H9 (cell line): ENCODE measurements at places on chromosomes 12 and 14.

- no peak for DNase-seq
Observed at GRCh38 chr12:101695706-101696105, 1.7 kb upstream of the CHPT1 start.

DNA sequence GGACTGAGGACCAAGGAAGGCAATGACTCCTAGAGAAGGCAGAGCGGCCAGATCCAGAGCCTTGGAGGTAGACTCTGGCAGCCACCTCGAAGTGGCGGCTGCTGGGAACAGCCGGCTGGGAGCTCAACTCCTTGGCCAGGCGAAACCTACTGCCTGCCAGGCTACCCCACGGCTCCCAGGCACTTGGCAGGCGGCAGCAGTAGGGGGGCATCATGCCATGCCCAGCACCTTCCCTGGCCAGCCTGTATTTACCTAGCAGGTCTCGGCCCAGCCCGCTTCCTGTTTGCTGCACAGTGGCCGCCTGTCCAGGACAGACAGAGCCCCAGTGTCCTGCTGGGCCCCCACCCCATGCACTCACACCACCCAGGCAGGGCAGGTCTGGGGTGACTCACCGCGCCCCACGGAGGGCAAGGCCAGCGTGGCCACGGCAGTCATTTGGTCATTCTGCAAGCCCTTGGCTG lies 10.2 kb downstream of the TRPV4 start:
- DNase-seq = no peak

- DNase-seq = no peak
Observed at GRCh38 chr14:88352698-88353097, 29.6 kb upstream of the KCNK10 start.

DNA sequence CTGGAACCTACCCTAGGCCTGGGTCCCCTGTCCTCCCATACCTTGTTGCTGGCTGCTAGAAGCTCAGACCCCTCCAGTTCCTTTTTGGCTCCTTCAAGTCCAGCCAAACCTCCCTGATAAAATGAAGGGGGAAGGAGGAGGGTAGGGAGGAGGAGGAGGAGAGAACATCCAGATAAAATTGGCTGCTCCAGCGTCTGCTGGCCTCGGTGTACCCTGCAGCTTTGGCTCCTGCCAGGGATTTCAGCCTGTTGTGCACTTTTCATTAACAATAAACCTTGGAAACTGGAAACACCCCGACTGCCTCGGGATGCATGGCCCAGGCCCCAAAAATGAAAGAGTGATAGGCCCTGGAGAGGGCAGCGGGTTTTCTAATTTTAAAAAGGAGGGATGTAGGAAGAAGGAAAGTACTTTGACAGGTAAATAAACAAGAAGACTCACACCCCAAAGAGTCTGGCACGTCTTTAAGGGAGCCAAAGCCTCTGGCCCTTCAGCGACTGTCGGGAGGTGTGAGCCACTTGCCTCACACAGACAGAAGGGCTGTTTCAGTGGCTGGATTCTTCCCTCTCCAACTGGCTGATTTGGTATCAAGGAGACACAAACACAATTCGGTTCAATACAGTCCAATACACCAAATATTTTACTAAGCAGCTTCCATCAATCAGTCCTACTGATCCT lies 49.8 kb downstream of the NUAK1 start:
- no peak for DNase-seq

DNA sequence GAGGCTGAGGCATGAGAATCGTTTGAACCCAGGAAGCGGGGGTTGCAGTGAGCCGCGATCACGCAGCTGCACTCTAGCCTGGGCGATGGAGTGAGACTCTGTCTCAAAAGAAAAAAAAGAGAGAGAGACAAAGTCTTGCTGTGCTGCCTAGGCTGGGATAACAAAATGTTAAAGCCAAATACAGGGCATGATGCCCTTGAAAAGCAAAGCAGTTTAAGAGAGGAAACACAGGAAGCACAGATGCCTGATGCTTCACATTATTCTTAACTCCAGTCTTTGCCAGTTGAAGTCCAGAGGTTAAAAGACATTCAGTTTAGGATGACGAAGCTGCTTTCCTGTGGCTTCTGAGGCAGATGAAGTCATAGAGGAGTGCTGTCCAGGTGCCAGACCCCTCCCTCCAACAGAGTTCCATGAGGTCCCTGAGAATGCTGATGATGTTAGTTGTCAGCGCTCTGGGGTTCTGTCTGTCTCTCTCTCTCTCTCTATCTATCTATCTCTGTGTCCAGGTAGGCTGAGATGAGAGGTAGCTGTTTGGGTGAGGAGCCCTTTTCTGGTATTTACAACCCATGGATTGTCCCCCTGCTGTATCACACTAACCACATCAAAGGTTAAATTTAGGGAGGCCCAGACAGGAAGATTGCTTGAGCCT lies 4.9 kb upstream of the MRPL52 start:
- no peak for DNase-seq

DNA sequence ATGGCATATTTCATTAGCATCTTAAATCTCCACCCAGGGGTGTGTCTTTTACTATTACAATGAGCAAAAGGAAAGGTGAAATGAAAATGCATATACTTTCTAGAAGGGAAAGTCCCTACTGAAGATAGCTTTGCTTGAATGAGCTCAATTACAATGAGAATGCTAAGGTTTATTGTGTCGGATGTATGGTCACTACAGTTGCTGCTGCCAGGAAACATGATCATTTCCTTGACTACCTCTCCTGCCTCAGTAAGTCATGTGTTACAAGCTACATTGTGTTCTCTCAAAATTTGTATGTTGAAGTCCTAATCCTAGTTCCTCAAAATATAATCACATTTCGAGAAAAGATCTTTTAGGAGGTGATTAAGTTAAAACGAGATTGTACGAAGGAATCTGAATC lies 322.2 kb downstream of the MDGA2 start:
- DNase-seq = no peak

- DNase-seq = no peak
Observed at GRCh38 chr14:68658029-68658509, 134.8 kb downstream of the ZFP36L1 start.

DNA sequence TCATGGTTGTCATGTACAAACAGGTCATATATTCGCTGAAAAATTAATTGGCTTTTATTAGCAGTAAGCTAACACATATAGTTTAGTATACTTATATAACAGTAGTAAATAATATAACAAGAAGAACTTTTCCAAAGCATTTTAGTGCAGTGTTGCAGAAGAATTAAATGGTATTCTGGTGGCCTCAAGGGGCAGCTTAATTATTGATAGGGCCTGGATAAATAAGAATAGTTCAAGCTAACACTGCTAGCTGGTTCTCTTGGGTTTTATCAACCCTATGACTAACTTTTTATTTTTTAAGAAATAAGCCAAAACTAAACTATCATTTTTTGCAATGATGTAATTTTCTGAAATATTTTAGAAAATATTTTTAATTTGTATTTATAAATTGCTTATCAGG lies 152.1 kb downstream of the SRGAP1 start:
- no peak for DNase-seq

DNA sequence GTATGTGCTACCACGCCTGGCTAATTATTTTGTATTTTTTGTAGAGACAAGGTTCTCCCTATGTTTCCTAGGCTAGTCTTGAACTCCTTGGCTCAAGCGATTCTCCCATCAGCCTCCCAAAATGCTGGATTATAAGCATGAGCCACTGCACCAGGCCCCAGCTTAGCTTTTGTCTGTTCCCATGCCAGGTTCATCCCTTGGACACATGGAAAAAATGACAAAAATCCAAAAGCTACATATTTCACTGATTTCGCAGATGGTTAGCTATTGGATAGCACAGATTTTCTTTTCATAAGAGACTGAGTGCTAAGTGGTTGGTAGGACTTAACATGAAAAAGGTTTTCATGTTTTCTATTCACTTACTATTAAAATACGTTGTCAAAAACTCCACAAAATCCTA lies 286.6 kb upstream of the KITLG start:
- no peak for DNase-seq

GRCh38 chr12:129779033-129779432 lies 124.8 kb downstream of the TMEM132D start:
- DNase-seq = peak; percentile 49

- no peak for DNase-seq
Observed at GRCh38 chr14:99925471-99925870, 132.3 kb downstream of the EML1 start.

- DNase-seq = peak; percentile 45
Observed at GRCh38 chr12:85874031-85874461, at the start of gene NTS. Gene NTS, plus strand, starts transcription at chr12:85874295. Its CDS starts 109 bp downstream, at chr12:85874404.

DNA sequence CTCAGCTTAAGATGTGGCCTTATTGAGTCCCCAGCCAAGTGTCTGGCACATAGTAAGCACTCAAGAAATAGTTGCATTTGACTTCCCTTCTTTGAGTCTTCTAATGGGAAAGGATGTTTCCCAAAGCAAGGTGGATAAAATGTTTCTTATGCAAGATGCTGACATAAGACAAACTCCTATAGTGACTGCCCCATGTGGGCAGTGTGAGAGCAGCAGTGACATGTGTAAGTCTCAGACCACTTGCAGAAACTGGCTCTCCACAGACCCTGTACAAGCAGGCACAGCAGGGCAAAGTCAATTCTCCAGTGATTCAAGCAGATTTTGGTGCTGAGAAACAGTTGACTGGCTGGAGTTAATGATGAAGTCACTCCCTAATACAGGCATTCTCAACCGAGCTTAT lies 255.3 kb downstream of the ANO2 start:
- DNase-seq = no peak
